Ureter (tissue), 1 donor: ENCODE measurements at places on chromosomes 1 and 21.

- peak; percentile 41 for DNase-seq
Measured at GRCh38 chr21:42012344-42012743, 2.2 kb upstream of the ZBTB21 start.

- DNase-seq = no peak
Measured at GRCh38 chr1:80250573-80251168, 1244.1 kb upstream of the ADGRL4 start.

DNA sequence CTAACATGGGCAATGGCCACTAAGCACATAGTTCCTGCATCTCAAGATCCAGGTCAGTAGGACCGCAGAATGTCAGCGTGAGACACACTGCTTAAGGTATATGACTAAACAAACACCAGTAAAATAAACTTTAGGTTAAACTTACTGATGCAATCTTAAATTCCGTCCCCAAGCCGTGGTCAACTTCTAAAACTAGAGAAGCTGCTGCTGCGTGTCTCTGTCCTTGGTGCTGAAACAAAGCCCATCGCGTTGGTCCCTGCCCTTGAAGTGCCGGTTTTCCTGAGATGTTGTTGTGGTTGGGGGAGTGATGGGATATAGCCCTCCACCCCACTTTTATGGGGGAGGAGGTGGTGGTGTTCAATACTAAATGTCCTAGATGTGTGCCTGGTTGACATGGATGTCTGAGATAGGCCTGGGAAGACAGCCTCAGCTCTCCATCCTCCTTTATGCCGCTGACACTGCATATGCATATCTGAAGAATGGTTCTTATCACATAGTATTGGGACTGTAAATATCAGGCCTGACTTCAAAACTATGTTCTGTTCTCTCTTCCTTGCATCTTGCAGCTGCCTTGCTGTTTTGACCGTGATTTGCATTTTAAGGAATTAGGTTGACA is 72.0 kb upstream of the KCNA3 start:
- DNase-seq = no peak

GRCh38 chr1:115067161-115067859 is 22.0 kb downstream of the TSPAN2 start:
- DNase-seq = no peak

- DNase-seq = no peak
Measured at GRCh38 chr1:207999274-207999915, 88.5 kb upstream of the CD34 start.
